B cell (primary cell): ENCODE measurements at places on chromosomes 11 and 22.

DNA sequence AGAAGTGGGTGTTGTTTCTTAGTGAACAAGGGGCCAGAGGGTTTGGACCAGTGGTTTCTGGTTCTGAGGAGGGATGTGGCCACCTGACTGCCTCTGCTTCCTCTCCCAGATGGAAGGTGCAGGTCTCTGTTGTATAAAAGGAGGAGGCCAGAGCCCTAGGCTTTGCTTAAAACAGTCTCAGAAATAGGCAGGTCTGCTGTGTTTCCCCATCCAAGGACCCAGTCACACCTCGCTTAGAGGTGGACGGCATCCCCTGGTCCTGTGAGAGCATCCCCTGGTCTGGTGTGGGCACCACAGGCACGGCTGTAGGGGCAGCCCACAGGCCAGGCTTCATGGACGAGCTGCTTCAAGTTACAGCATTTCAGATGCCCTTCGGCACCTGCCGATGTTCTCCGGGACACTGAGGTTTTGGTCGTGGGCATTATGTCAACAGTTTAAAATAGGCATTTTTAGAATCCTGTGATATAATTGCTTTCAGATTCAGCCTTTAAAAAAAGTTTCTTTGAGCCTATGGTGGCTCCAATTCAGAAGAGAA, 45.7 kb upstream of the SHANK2 start:
- no peak for DNase-seq

DNA sequence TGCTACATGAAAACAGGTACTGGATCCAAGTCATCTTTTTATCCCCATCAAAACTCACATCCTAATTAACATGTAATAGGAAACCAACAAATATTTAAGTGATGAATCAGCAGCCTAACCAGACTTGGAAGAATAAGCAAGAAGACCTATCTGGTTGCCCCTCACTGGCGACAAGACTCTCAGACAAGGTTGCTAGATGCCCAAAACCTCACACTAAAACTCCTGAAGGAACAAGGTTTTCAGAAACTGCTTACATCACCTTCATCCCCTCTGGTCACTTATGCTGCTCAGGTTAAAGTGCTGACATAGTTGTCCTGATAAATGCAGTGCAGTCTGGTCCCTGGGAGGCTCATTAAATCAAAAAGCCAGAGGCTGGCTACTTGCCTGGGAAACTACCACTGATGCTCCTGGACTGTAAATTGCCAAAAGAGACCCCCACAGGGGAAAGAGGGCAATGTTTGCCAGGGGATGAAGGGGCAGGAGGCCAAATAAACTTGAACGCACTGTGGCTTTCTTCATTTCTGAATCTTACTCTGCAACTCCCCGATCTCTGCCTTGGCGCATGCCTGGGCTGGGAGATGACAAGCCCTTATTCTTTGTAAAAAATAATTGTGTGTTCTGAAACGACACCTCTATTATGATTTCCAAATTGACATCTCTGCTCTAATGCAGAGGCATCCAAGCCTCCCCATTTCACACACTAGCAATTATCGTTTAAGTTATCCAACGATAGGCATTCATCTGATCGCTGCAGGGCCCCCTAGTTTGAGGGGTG, 72.7 kb downstream of the AMBRA1 start:
- no peak for DNase-seq

- no peak for DNase-seq
Measured at GRCh38 chr11:102494216-102494615, 36.3 kb downstream of the MMP7 start.

GRCh38 chr11:28871090-28871489, 762.9 kb downstream of the METTL15 start:
- DNase-seq = no peak

DNA sequence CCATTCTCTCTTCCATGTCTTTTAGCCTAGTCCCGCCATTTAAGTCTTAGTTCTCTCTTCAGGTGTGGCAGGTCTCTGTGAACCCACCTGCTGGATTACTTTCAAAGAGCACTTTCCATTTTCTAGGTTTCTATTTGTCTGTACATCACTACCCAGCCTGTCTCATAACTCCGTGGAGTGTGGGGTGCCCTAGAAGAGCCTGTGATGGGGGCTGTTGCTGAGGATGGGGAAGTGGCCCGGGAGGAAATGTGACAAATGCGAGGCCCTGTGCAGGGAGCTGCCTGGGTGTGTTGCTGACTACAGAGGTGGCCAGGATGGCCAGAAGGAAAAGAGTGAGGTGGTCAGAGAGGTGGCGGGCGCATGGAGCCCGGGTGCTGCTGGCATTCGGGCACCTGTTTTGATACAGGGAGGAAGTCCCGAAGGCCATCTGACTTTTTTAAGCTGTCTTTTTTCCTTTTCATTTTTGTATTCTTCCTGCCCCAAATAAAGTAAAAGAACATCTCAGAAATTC, 10.7 kb downstream of the DGCR8 start:
- no peak for DNase-seq

- no peak for DNase-seq
Measured at GRCh38 chr11:76263657-76264056, 57.4 kb upstream of the WNT11 start.
